NCI-H2171 (cell line): ENCODE measurements at places on chromosomes 5 and 9.

DNA sequence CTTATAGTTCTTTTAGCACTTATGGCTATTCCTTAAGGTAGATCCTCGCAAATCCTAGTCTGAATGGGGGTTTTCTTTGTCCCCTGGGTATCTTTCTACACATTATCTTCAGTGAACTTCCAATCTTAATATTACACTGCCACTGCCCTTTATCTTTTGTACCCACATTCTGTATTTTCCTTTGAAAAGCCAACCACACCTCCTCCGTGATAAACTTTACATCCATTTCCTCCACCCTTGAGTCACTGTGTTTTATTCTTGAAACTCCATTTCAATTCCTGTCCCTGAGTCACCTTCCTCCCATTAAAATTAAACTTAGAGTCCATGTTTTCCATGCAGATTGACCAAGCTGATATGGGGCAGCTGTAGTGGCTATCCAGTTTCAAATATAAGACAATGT is 43.2 kb upstream of the RICTOR start:
- DNase-seq: no peak

DNA sequence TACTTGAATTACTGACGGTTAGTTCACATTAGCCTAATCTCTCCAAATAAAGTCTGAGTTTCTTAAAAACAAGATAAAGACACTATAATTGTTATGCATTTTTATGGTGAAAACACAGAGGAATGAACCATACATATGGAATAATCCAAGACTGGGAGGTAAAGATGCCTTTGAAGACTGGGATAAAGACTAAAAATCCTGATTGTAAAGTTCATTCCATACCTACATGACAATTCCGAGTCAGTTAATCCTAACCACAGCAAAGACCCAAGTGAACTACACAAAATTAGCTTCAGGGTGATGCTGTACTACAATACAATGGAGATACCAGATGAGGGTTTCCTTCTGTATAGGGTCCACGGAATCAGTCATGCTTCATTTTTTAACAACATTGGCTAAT is 6.3 kb downstream of the AP3B1 start:
- no peak for DNase-seq

DNA sequence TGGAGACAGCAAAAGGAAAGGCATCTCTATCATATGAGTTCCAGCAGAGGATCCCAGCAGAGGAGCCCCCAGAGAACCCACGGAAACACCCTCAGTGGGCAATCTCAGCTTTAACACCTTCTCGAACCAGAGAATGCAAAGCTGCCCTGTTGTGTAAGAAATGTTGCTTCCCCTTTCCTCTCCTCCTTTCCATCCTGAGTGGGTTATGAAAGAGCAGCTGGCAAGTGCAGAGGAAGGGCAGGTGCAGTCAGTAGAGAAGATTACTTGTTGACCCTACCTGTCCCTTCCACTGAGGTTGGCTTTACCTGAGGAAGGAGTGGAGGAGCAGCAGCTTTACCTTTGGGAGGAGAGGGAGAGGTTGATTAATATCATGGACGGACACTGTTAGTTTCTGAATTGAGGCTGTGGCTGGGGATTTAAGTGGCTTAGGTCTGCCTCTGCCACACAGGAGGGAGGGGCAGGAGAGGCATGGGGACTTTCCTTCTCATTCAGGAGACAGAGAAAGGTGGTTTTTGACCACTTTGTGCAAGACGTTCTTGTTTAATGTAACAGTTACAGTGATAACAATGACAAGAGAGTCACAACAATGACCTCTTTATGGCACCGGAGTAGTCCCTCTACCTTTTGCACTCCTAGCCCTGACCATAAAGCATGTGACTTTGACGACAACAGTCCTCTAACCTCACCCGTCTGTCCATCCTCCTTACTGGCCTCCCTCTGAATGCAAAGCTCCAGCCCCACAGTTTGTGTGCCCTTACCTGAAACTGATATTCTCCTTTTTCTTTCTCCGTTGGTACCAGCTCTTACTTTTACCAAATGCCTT is 254.8 kb downstream of the NSG2 start:
- DNase-seq: no peak

- no peak for DNase-seq
Measured at GRCh38 chr5:93610581-93611272, 27.7 kb downstream of the NR2F1 start.

- no peak for DNase-seq
Measured at GRCh38 chr5:139908749-139909148, 113.1 kb downstream of the PSD2 start.

- no peak for DNase-seq
Measured at GRCh38 chr9:121485623-121486022, 14.0 kb downstream of the GGTA1 start.

DNA sequence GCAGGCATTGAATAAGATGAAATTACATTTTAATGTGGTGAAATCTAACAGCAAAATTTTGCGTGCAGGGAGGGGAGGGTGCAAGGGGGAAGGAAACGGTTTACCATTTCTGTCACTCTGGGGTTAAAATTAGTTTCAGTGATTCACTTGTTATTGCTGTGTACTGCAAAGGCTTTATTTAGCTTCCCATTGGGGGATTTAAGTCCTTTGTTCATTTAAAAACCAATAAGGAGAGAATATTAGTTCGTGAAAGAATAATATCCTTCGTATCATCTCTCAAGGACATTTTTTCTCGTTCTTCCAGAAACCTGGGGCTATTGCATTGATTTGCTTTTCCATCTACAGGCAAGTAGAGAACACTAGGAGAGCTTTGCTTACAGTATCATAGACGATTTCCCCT is 667.8 kb upstream of the RGMB start:
- no peak for DNase-seq

GRCh38 chr9:133713960-133714495 is 24.1 kb downstream of the SARDH start:
- DNase-seq: no peak

DNA sequence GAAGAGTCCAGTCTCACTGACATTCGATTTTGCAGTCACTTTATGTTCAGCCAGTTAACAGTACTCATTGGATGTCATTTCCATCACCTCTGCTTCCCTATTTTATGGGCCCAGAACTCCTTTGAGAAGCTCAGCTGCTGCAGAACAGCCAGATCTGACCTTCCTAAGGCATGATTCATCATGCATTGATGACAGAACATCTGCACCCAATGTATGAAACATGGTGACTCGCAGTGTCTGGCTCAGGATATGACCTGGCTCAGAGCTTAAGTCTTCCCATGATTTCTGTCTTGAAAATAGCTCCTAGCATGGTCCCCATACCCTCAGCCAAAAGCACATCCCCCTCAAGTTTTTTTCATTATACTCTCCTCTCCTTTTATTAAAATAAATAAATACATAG is 92.6 kb upstream of the TRIM32 start:
- DNase-seq: no peak

DNA sequence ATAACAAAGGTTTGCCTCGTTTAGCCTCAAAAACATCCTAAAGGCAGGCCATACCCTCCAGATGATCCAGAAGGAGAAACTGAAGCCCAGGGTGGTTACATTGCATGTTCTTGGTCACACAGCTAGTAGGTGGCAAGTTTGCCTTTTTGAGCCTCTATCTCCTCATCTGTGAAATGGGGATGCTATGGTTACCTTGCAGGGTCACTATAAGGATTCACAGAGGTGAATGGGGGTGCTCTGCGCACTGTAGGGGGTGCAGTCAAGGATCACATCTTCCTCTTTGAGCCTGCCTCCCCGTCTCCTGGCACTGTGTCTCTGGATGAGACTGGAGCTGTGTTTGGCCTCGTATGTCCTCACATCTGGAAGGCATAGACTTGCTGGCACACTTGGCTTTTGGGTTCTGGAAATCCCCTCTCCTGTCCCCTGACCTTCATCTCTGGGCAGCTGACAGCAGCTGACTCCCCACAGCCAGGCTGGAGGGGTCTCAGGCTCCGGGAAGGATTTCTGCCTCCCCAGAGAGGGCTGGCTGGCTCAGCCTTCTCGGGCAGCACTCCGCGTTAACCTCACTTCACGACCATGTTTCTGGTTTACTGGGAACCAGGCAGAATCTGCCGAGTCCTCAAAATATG is 167.7 kb downstream of the RGS3 start:
- no peak for DNase-seq

DNA sequence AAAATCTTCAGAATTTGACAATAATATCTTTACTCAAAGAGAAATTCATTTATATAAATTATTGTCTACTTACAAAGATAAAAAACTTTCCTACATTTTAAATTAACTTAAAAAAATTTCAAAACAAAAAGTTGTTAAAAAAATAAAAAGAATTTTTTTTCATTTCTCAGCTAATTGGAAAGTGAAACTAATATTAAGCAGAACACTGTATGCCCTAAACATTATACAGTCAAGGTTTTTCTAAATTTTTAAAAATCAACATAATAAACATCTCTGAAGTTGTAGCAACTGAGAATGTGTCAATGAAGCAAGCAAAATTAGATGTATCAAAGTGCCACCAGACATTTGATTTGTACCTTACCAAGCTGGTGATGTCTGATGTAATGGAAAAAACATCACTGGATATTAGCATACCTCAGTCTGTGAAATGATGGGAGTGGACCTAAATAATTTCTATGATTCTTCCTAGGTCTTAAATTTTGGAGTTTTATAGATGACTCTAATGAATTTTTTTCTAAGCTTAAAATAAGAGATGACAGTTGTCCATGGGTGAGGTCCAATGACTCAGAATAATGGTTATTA is 290.1 kb downstream of the ADAMTS6 start:
- DNase-seq: no peak

DNA sequence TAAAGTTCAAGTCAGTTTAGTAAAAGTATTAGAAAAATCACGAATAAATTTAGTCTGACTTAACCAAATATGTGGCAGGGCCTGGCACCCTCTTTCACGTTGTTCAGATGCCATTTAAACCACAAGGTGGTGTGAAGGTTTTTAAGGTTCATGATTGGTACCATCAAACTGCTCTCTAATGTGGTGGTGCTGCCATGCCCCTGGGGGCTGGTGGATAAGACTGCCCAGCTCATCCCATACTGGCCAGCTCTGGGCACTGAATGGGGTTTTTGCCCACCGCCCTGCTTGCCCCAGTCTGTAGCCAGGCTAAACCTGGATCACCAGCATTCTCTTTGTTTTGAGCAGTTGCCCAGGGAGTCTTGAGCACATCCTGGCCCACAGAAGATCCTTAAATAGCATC is 159.3 kb downstream of the GABBR2 start:
- no peak for DNase-seq

DNA sequence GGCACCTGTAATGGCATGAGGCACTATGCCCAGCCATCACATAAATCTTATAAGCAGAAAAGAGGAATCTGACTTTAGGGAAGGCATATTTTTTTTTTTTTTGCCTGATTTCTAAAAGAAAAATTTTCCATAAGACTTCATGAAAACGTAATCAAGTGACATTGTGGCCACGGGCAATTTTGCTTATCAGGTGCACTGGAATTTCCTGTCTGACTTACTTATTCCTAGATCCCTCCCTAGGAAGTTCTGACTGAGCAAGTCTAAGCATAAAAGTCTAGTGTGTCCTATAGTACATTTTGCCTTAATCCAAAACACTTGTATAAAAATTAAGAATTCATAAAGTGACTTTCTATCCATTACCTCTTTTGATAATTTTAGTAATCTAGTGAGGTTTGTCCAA is 12.5 kb downstream of the C5orf46 start:
- DNase-seq: no peak

DNA sequence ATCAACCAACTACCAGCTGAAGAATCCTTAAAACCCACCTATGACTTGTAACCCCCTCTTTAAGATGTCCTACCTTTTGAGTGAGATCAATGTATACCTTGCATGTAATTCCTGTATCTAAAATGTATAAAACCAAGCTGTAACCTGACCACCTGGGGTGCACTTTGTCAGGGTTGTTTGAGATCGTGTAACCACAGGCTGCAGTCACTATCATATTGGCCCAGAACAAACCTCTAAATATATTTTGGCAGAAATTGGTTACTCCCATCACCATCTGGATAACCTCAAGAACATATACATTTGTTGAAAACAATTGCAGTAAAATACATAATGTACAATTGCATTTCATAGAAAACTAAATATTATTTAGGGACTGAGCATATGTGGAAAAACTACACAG is 8.4 kb downstream of the CARNMT1 start:
- DNase-seq: no peak

DNA sequence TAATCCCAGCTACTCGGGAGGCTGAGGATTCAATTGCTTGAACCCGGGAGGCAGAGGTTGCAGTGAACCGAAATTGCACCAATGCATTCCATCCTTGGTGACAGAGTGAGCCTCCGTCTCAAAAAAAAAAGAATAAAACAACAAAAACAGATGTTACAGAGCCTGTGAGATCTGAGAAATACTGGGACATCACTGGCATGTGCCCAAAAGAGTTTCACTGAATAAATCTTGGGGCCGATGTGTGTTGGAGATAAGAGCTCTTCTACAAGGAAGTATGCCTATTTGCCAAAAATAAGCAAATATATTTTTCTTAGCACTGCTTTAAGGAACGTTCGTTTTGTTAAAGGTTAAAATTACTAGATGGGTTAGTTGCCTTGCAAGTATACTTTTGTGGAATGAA is 55.1 kb downstream of the KIAA1958 start:
- DNase-seq: peak; percentile 17

- DNase-seq: no peak
Measured at GRCh38 chr5:35876454-35876853, 19.8 kb downstream of the IL7R start.

DNA sequence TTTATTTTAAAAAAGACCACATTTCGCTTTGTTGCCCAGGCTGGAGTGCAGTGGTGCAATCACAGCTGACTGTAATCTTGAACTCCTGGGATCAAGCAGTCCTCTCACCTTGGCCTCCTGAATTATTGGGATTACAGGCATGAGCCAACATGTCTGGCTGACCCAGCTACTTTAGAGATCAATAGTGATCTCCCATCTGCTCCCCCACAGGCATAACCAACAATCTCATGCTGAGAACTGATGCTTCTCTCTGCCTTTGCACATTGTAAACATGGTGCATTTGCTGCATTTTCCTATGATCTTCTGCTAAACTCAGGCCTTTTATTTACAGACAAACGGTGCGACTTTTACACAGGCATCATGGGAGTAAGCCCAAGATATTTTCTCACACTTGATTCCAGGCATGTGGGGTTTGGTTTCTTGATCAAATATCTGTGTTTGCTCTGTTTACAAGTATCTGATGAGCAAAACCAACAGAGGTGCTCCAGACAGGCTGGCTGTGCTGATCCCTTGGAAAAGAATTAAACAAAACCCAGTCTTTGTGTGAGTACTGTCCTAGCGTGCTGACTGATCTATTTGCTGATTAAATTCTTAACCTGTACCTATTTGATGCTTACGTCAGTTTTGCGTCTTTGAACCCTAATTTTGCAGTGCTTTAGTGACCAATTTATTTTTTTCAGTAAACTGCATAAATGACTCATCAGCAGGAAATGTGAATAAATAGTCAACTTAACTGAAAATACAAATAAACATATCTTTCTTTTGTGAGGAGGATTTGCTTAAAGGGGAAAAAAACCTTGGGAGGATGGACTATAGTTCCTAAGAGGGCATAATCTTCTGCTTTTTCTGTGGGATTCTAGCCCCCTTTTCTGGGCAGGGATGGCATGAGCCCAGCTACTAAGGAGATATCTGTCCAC is 191.7 kb upstream of the NR3C1 start:
- no peak for DNase-seq

GRCh38 chr5:17443333-17444130 is 54.5 kb upstream of the TAF11L2 start:
- DNase-seq: no peak
